IPS-NIHi11 (cell line): ENCODE measurements at places on chromosomes 5 and 9.

- no peak for DNase-seq
Observed at GRCh38 chr5:177432839-177433657, 6.6 kb downstream of the GRK6 start.

- no peak for DNase-seq
Observed at GRCh38 chr9:137266162-137266527, 11.0 kb downstream of the NELFB start.

GRCh38 chr9:138049779-138050471, 172.3 kb downstream of the CACNA1B start:
- DNase-seq = peak; percentile 32

DNA sequence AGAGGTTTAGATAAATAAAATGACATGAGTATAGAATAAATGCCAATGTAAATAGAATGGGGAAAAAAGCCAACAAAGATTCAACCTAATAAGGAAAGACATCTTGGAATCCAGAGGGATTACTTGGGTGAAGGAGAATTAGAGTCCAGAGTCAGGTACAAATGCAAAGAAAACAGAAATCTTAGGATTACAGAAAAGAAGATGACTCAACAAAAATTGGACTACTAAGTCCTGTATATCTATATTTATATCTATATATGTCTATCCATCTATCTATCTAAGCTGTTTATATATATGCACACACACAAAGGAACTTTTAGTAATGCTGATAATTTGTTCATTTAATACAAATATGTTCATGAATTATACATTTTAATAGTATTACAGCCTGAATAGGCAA, 27.6 kb downstream of the FAM174A start:
- DNase-seq = no peak

- DNase-seq = no peak
Observed at GRCh38 chr5:93072831-93073459, 508.1 kb downstream of the NR2F1-AS1 start.

DNA sequence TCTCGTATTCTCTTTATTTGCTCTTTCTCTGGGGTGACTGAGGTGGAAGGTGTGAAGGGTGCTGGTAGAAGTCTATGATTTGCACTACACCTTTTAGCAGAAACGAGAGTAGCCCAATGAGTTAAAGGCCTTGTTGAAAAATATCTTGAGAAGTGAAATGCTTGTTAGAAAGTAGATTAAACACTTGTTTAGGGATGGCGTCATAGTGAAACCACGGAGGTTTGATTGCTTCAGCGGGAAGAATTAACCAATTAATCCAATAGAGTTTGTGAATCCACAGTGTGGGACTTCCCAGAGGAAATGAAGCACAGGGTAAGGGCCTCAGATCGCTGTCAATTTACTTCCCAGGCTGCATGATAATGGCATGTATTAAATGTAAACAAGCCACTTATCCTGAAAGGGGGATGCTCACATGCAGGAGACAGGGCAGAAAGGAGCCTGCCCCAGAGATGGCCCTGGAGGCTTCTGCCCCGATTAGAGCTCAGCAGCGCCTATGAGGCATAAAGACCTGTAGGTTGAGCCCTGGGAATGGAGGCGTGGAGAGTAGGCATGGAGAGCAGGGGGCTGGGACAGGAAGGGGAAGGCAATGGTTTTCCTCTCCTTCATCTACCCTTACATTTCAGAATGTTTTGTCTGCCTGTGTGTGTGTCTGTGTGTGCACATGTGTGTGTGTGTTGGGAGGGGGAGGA, 1.5 kb downstream of the FAM170A start:
- no peak for DNase-seq

GRCh38 chr9:27377811-27378456, 81.0 kb upstream of the EQTN start:
- DNase-seq = no peak

- no peak for DNase-seq
Observed at GRCh38 chr5:142941245-142941644, 171.1 kb downstream of the ARHGAP26 start.

GRCh38 chr9:89695441-89695891, 90.7 kb downstream of the GADD45G start:
- peak; percentile 70 for DNase-seq

DNA sequence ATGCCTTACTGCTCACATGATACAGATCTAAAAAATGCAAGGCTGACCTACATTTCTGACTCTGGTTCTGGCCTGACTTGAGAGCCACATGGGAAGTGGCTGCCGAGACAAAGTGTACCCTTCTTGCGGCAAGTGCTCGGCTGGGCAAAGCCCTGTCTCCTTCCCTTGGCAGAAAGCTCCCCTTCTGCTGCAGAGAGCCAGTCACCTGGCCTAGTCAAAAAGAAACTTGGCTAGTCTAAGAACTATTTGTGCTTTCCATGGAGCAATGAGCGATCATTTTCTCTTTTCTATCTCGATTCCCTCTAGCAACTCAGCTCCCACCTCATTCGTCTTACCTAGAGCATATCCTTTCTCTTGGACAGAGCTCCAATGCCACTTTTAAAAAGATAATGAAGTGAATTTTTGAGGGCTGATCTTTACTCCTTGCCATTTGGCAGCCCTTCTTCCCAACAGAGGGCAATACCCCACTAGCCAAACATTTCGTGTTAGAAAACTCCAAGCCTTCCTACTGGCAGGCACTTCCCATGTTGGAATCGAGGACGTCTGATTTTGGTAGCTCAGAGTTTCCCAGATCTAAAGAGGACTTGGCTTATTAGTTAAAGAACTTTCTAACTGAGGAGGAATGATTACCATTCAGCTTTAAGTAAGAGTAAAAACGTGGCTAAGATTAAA, 108.1 kb upstream of the PRRC1 start:
- no peak for DNase-seq

DNA sequence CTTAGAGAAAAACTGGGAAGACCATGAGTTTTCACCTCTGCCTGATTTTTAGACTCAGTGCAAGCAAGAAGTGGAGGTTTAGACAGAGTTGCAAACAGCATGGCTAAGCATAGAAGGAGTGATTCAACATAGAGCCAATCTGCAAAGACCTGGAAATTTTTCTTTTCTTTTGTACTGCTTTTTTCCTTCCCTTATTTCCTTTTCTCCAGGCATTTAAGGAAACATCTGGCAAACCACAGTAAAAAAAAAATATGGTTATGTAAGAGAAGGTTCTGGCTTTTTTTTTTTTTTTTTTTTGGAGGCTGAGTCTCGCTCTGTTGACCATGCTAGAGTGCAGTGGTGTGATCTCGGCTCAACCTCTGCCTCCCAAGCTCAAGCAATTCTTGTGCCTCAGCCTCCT, 16.6 kb upstream of the DCAF12 start:
- DNase-seq = no peak

- no peak for DNase-seq
Observed at GRCh38 chr9:19049917-19050636, 850 bp downstream of the RRAGA start.

DNA sequence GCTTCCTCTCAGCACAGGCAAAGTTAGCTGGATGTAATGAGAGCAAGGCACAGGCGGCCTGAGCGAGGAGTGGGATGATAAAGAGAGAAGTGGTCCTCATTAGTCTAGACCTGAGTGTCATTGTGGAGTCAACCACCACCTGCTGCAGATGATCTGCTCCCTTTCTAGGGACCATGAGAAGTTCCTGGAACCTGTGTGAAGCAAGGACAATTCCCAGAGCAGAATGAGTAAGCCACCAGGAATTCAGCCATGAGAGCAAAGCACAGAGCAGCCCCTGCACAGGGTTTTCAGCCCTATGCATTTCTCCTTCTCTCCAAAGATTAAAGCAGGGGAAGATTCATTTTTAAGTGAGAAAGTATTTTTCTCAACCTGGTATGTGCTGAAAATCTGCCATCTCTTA, 146.8 kb upstream of the SPEF2 start:
- no peak for DNase-seq

- DNase-seq = no peak
Observed at GRCh38 chr9:84554069-84554664, 115.4 kb upstream of the NTRK2 start.
